Stimulated activated CD4-positive, alpha-beta T cell treated with anti-CD3 and anti-CD28 coated beads, Interleukin-15, amount 100 ng/mL, for 1 hour (primary cell): ENCODE measurements at places on chromosomes 6 and 20.

GRCh38 chr6:24774696-24775519 lies at the start of gene GMNN:
TSS of gene GMNN (plus strand) at chr6:24774937. CDS start at chr6:24777247, 2,310 bp downstream.
- DNase-seq, result peak; percentile 99

- no peak for DNase-seq
Observed at GRCh38 chr6:20876036-20876435, 341.8 kb downstream of the CDKAL1 start.

- no peak for DNase-seq
Observed at GRCh38 chr6:133179481-133179880, 61.7 kb upstream of the EYA4 start.

- no peak for DNase-seq
Observed at GRCh38 chr20:48716541-48716940, 111.3 kb downstream of the PREX1 start.

- no peak for DNase-seq
Observed at GRCh38 chr6:48429610-48430009, 318.6 kb upstream of the PTCHD4 start.

DNA sequence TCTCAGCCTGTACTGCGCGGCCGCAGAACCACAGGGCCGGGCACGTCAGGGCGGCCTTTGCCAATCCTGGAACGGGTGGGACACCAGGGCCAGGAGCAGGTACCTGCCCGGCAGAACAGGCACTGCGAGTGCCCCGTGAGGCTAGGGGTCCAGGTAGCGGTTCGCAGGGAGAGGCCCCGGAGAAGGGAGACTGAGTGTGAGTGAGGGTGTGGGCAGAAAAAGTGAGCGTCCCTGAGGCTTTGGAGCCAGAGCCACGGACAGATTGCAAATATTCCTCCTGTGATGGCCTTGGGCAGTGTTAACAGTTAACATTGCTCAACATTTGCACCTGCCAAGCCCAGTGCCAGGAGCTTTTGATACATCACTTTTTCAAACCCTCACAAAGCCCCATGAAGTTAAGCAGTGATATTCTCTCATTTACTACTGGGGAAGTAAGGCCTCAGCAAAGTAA lies 491 bp downstream of the GNMT start:
- DNase-seq, result no peak

GRCh38 chr6:116016846-116017545 lies 43.7 kb downstream of the FRK start:
- DNase-seq, result no peak

GRCh38 chr6:107161521-107161920 lies 46.2 kb upstream of the BEND3 start:
- DNase-seq, result no peak

- no peak for DNase-seq
Observed at GRCh38 chr6:30399390-30400058, 54.6 kb downstream of the RPP21 start.

DNA sequence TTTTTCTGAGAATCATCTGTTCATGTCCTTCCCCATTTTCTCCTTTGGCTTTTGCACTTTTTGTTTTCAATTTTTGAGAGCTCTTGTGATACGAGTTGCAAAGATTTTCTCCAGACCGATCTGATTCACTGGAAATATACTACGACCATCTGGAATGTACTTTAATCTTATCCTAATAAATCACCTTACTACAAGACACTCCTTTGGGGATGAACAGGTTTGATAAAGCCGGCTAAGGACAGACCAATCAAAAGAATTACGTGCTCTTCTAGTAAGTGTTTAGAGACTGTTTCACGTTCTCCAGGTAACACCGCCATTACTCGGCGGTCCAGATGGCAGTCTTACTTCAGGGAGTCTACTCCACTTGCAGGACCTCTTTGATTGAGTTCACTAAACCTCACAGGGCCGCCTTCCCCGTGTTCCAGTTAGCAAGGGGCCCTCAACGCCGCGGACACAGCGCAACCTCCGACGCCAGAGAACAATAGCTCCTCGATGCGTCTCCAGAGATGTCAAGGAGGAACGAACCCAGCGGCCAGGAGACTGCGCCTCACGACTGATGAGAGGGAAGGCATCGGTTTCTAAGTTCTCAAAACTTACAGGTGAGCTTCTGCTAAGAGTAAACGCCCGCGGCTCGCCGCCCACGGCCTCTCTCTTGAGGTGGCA lies 920 bp upstream of the WTAP start:
- no peak for DNase-seq

GRCh38 chr6:13767121-13767808 lies 47.1 kb downstream of the MCUR1 start:
- DNase-seq, result no peak

DNA sequence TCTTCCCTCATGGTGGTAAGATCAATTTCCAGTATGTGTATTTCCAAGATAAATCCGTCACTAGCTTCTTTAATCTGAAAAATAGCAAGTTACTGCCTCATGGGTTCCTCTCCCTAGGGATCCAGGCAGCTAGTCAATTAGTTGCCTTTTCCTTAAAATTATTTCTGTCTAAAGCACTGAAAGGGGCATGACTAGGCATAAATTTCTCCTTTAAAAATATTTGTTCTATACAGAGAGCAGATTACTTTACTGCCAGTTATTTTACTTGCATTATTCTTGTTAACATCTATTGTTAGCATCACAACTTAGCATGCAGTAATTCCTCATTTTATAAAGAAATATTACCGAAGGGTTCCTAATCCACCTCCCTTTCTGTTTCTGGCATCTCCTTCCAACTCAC lies 1.4 kb downstream of the MTCL3 start:
- no peak for DNase-seq

GRCh38 chr6:166335378-166336302 lies 6.7 kb downstream of the SFT2D1 start:
- no peak for DNase-seq

- peak; percentile 38 for DNase-seq
Observed at GRCh38 chr6:158047127-158047518, 65.5 kb downstream of the SYNJ2 start.

DNA sequence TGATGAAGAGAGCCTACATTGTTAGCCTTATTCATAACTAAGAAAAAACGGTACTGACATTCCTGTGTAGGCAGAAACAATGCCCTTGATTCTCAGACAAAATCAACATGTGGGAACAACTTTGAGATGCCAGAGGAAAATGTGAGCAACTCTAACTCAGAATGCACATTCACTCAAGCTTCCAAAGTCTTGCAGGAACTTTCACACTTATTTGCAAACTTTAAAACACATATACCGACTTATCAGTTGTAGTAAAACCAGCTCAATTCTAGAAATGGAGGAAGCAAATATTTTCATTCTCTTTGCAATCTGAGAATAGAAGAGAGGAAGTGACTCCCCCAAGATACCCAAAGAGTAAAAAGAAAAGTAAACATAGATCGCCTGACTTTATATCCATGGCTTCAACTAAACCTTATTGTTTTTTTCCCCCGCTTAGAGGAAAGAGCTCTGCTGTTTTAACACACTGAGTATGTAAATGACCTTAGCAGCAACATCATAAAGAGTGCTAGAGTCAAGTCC lies 117.6 kb downstream of the EPB41L2 start:
- no peak for DNase-seq

DNA sequence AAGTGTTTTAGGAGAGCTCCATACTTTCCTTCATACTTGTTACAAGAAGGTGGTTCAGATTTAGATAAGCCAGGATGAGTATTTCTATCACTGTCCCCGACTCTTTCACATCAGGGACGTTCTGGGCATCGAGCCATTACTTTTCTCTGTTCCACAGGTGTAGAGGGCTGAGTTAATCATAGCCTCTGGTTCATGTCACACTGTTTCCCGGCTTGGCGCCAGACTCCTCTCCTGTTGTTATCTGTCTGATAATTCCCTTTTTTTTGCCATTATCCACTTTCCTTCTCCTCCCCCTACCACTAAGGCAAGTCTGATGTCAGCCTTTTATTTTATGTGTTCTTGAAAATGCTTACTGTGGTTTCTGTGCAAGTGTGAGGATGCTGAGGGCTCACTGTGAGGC lies 593.4 kb downstream of the UTRN start:
- no peak for DNase-seq

DNA sequence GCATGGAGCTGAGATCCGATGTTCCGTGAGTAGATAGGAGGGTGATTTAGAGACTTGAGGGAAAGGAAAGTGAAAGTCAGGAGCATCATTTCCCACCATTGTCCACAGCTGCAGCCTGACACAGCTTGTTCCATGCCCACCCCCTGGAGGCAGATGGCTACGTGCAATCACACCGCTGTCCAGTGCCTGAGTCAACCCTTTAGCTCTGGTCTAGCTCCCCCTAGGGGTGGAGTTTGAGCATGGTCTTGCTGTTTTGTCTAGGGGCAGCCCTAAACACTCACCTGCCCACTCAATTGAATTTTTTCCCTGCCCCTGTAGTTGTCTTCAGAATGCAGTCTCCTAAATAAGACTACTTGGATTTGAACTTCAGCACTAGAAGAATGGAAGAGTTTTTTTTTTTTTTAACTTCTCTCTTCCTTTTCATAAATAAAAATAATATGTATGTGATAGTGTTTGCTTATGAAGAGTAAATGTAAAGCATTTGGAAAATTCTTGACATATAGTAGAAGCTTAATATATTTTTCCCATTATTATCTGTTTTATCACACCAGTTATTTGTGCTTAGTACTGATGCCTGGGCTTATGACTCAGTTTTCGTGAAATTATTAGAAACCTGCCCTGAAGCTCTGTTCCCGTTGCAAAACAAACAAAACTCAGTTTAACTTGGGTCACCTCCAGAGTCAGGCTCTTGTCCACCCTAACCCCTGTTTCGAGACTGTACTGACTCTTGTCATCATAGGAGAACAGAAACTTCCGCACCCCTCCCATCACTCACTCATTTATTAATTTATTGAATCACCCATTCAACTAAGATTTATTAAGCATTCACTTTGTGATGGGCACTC lies 814.8 kb downstream of the MAFB start:
- DNase-seq, result no peak

DNA sequence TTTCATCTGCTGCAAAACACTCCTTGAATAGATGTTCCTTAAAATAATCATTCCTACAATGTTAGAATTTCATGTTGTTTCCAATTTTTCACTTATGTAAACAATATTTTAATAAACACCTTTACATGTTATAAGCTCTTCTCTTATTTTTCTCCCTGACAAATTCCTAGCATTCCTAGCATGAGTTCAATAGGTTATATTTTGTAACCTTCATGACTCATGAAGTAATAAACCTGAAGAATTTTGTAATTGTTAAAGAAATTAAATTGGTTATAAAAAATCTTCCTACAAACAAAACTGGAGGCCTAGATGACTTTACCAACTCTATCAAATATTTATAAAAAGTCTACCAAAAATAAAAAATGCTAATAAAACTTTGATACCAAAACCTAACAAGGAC lies 66.3 kb downstream of the NT5E start:
- DNase-seq, result no peak

- no peak for DNase-seq
Observed at GRCh38 chr20:30601974-30602373, 655.5 kb upstream of the DEFB115 start.

DNA sequence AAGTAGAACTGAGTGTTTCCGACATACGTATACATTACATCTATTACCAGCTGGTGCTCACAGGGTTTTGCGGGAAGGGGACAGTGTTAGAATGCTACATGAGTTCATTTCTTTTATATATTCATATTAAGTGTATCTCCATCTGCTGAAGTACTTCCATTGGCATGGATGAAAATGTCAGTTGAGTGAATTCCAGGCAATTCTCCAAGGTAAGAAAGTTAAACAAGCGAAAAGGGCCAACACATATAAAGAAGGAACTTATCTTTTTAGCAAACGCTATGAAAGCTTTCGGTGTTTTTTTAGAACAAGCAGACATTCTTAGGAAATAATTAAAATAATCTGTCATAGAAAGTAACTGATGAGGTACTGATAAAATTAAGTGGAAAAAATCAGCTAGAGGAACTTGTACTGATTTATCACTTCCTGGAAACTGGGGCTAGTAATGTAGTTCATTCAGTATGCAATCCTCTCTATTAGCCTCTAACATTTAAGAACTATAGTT lies 34.6 kb downstream of the RNF146 start:
- DNase-seq, result no peak

GRCh38 chr6:85677234-85677956 lies 34.7 kb upstream of the SYNCRIP start:
- DNase-seq, result no peak
